ENCODE measurements at places on chromosomes 12 and 14.

DNA sequence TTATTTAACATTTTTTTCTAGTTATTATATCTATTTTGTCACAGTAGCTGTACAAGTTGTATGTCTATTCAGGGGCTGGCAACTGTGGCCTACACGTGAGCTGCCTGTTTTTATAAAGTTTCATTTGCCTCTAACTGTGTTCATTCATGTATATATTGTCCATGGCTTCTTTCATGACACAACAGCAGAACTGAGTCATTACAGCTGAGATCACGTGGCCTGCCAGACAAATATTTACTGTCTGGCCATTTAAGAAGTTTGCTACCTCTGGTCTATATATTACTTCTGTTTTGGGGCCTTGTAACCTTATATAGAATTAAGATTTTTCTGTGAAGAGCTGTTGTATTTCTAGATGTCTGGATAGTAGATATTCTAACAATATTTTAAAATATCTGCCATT is 37.9 kb downstream of the KIAA0586 start:
- DNase-seq = no peak

DNA sequence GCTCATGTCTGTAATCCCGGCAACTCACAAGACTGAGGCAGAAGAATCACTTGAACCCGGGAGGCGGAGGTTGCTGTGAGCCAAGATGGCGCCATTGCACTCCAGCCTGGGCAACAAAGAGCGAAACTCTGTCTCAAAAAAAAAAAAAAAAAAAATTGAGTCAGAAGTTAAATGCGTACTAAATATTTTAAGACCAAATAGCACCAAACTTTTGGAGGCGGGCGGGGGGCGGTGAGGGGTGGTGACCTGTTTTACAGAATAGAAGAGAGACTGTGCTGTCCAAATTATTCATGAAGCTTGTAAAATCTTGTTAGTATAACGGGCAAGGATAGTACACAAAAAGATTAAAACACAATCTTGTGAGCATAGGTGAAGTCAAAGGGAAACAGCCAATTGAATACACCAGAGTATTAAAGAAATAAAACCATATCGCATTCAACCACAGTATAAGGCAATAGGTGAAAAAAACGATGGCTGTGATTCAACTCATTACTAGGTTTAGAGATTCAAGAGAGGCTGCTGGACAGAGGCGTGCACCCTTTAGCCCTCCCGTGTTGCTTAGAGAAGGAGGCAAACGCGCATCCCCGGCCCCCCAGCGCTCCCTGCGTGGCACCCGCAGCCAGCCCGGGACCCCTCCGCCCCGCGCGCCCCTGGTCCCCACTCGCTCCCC is 571 bp downstream of the ZNF891 start:
- DNase-seq = no peak

GRCh38 chr12:106359646-106360399 is 2.3 kb downstream of the POLR3B start:
- no peak for DNase-seq

GRCh38 chr12:78005094-78005492 is 174.4 kb downstream of the NAV3 start:
- no peak for DNase-seq

GRCh38 chr12:104609445-104609844 is 152.7 kb downstream of the CHST11 start:
- no peak for DNase-seq

GRCh38 chr12:124440841-124441381 is 126.5 kb downstream of the NCOR2 start:
- DNase-seq = no peak

DNA sequence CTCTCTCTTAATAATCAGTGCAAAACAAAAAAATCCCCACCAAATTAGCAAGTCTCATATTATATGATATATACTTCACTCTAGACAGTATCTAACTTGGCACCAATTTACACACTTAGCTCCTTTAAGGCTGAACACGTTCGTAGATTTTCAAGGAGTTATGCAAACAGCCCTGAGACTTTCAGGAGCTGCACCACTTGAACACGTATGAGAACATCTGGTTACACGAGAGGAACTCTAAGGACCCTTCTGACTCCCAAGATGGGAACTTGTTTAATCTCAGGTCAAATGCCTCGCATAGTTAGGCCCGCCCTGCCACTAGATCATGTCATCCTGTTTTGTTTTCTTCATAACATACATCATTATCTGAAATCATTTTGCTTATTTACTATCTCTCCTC is 10.0 kb downstream of the SPRING1 start:
- DNase-seq = no peak

DNA sequence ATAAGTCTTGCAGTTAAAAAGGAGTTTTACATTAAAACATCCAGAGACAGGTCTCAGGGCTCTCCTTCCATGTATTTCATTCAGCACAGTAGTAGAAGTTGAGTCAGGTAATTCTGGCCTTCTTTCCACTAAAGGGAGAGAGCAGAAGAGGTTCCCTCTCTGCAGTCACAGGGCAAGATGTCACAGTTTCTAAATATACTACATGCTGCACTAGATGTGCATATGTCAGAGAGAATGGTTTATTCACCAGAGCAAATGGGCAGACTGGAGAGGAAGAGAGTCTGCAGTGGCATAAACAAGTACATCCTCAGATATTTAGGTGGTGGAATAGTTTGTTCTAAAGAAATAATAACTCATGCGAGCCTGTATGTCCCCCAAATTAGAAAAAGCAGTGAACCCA is 132.0 kb downstream of the KICS2 start:
- DNase-seq = no peak

DNA sequence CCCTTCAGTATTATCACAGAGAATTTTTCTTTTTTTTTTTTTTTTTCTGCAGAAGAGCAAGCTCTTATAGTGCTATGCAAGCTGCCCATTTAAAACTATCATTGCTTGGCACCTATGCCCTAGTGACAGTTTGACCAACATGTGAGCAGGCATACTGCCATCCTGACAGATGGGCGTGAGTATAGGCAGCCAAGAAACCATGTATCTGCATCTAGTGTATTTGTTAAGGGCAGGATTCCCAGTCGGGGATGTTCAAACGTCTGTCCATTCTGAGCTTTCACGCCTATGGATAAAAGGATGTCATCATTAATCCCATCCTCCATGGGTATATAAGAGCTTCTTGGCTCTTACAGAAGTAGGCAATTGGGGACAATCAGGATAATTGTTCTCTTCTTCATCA is 8.8 kb downstream of the VRK1 start:
- DNase-seq = no peak

DNA sequence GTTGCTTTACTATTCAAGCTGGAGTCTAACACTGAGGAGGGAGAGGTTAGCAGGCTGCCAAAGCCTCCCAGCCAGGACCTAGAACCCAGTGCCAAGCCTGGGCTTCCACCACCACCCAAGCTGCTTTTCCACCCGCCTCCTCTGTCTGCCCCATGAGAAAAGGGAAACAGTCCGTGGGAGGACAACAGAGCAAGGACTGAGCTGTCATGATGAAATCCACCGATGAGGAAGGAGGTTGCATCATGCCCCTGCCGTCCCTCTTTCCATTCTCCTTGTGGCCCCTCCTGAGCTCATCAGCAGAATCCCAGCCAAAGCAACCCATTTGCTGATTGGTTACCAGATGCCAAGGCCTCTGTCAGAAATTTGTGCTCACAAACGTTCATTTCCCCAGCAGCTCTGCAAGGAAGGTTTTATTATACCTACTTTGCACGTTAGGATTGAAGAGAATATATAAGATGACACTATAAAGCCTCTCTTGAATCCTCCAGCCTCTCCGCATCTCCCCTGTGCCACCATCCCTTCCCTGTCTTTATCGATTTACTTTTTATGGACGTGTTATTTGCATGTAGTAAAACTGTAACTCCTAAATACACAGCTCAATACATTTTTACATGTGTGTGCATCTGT is 6.3 kb upstream of the SERPINA1 start:
- DNase-seq = no peak

GRCh38 chr14:50603565-50603964 is 43.6 kb downstream of the ATL1 start:
- no peak for DNase-seq

DNA sequence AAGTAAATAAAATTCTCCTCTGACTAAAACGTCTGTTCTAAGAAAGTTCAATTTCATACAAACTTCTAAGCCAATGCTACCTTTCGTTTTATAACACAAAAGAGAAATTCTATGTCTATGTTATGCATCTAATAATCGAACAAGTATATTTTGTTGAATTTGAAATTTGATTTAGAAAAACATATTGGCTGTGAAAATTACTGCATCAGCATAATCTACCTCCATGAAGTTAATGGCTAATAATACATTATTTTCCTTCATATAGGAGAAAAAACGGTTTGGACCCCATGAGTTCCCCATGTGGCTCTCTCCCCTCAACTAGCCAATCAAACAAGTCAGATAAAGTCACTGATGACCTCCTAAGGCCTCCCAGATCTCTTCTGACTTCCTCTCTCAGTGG is 106.5 kb downstream of the KCNH5 start:
- no peak for DNase-seq

- no peak for DNase-seq
Measured at GRCh38 chr12:77477907-77478533, 352.7 kb upstream of the NAV3 start.

GRCh38 chr12:121162384-121162783 is 29.7 kb downstream of the P2RX7 start:
- DNase-seq = no peak

- DNase-seq = no peak
Measured at GRCh38 chr14:71824816-71825215, 107.4 kb upstream of the RGS6 start.

GRCh38 chr12:113461666-113462065 is 10.0 kb downstream of the LHX5 start:
- no peak for DNase-seq

- DNase-seq = no peak
Measured at GRCh38 chr14:103232031-103232808, 101.8 kb upstream of the EIF5 start.

DNA sequence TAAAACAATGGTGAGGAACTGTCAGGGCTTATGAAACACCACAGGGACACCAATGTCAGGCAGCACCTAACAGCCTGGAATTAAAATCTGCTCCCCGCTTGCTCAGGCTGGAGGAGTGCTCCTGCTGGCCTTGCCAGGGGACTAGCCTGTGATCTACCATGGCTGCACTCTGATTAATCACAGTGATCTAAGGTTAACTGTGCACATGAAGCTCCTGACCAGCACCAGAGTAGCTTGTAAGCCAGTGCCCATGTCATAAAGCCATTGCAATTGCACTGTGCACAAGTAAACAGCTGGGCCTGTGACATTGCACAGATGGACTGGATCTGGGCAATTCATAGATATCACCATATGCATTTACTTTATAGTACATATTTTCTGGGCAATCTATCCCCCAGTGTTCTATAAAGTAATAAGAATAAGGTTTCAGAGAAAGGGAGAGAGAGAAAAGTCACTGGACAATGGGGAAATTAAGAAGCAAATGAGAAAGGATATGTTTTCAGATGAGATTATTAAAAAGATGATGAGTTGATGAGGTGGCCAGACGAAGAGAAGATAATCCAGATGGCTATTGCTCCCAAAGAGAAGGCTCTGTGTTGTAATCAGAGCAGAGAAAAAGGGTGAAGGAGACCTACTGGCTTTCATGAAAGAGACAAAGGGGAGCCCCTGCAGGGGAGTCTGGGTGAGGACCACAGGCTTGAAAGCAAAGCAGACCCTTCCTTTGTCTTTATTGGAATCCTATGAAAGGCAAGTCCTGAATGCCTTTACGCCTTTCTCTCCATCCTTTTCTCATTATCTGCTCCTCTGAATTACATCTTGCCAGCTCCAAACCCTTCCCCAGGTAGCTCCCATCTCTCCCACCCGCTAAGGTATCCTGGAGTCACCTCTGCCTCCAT is 145.8 kb downstream of the SLC38A6 start:
- DNase-seq = no peak

DNA sequence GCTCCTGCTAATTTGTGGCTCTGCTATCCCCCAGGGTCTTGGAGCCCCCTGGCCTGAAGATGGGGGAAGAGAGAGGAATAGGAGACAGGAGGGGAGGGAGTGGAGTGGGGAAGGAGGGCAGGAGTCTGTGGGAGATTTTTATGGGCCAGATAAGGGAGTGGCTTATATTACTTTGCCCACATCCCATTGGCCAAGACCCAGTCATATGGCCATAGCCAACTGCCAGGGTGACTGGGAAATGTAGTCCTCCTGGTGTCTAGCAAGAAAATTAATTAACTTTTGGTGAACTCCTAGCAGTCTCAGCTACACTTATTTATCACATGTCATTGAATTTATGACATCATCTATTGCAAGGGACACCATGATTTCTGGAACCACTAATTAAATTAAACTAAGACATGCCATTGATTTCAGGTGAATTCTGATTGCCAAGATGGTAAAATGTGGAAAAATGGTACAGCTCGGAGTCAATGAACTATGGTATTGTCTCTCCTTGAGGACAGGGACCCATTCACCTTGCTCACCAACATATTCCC is 50.3 kb downstream of the ESRRB start:
- no peak for DNase-seq

DNA sequence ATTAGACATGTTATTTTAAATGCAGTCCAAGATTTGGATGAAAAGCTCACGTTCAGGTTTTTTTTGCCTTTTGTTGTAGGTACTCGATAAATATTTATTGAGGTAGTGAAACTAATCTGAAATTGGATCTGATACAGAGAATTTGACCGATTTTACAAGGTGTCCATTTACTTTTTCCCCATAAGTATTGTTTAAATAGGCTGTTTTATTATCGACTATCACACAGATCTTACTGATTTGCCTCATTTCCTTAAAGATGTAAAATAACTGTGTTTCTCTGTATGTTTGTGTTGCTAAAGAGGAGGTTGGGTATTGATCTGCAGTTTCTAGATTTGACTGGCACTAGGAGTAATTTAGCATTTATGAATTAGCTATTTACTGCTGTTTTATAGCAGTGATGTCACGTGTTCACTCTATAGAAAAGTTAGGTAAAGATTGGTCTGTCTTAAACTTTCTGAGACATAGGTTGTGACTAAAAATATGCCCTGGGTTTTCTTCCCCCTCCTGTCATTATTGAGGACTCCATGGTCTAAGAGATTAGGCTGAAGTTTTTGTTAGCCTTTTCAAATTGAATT is 3.5 kb downstream of the RAP1B start:
- no peak for DNase-seq
